ENCODE measurements at places on chromosomes 6 and 20.

DNA sequence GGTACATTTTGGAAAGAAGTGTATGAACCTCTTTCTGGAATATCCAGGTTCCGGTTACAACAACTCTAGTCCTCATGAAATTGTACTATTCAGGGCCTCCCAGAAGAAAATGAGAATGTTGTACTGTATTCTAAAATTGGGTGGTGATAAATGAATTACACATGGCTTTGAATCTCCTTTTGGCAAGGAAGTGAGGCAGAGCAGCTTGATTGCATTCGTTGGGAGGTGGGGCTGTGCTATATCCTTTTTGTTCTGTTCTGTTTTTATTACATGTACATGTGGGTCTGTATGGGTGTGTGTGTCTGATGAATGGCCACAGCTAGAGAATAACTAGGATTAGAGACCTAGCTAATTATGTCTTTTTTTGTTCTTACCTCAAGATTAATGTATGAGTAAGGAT is 37.8 kb upstream of the SNRPB2 start:
- DNase-seq, result no peak

DNA sequence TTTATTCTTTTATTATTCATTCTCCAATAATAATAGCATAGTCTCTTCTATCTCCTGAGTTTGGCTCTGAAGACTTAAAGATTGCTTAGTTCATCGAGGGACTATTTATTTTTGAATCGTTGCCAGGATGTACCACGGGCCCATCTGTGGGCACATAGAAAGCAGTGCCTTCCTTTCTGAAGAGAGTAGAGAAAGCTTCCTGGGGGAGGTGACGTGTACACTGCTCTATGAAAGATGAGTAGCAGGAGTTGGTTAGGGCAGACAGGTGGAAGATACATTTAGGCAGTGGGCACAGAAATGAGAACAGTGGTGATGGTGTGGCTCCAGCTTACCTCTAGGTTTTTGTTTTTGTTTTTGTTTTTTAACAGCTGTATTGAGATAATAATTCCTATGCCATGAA is 98.4 kb downstream of the CDKAL1 start:
- no peak for DNase-seq

- DNase-seq, result no peak
Measured at GRCh38 chr6:116663308-116663707, 5.3 kb downstream of the ZUP1 start.

- DNase-seq, result peak; percentile 32
Measured at GRCh38 chr6:160462551-160463109, 114.5 kb downstream of the SLC22A3 start.

DNA sequence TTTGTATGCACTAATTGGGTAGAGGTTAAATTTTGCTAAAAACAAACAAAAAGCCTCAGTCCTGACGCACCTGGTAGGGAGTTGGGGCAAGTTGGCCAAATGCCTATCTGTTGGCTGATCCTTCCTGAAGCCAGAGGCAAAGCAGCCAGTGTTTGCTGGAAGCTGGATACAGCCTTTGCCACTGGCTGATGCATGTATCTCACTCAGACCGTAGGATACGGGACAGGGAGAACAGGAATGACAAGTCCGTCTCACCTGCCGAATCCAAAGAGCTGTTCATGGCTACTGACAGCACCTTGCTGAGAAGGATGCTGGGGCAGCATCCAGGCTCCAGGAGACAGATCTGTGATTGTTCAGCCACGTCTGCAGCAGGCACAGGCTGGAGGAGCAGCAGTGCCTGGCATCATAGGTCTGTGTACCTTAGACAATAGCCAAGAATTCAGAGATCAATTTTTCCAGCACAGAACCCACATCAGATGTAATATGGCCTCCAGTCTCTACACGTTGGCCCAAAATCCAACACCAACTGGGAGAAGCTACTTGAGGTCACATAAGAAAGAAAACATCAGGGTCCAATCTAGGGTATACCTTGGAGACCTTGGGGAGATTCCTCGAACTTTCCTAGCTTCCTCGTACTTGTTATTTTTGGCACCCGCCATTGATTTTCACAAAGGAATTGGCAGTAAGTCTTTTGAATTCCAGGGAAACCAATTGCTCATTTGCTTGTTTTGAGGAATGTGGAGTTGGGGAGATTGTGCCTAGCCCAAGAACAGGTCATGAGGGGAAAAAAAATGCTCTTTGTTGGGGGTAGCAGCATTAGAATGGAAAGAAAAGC is 108.5 kb upstream of the ARMC2 start:
- no peak for DNase-seq

DNA sequence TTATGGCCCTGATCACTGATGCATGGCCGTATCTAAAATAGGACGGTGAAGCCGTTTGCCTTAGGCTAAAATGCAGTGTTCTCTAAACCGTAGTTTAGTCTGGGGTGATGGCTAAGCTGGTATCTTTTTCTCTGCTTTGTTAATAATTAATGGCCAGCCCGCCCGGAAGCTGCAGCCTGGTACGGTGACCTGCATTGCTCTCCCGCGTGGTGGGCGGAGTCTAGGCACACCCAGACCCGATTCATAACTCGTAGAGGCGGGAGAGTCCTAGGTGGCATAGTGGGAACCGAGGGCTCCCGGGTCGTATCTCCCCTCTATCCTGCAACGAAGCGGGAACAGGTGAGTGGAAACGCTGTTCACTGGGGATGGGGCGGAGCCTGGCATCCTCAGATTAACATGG is 5.5 kb downstream of the CDH4 start:
- no peak for DNase-seq

- no peak for DNase-seq
Measured at GRCh38 chr20:20130399-20130798, 78.1 kb downstream of the CFAP61 start.

DNA sequence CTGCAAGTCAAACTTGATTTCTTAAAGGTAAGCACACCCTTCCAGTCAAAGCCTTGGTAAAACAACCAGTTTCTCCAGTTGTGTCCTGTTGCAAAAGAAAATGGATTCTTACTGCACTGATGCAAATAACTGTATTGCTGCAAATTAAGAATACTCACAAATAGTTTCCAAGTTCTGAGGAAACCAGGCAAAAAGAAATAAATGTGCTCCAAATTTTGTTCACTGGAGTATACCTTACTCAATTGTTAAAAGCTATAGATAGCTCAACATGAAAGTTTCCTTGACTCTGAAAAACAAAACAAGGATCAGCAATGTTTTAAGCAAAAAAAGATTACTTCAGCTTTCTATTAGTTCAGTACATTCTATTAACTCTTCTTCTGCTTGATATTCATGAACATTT is 75.2 kb downstream of the SLC16A10 start:
- DNase-seq, result no peak

DNA sequence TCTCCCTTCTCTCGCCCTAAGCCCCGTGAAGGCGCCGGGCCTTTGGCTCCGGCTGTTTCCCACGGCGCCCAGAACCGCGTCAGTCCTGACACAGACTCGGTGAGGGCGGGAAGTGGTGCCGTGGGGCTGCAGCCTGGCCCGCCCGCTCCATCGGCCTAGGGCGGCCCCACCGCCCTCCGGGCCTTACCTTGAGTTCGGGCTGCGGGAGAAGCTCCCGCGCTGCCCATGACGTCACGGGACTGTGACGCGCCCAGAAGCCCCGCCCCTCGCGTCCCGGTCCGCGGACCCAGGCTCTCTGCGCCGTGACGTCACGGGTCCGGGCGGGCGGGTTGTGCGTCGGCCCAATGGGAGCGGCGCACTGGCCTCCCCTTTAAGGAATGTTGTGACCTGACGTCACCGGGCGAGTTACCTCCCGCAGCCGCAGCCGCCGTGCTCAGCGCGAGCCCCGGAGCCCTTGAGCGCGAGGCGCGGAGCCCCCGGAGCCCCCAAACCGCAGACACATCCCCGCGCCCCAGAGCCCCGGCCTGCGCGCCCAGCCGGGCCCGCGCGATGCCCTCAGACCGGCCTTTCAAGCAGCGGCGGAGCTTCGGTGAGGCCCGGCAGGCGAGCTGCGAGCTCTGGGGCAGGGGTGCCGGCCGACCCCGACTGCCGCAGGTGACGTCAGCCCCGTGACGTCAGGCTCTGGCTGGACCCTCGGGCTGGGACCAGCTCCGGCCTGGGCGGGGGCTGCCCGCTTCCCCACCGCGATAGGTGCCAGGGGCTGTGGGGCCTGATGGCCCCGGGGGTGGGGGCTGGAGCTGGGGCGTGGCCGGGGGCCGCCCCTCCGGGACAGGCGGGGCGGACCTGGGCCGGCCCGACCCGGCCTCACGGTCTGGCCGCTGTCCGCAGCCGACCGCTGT is at the start of gene MAP1LC3A:
MAP1LC3A (plus strand) TSS at position 399 of the 899 bp plus-strand sequence; CDS start at position 550, 151 bp downstream.
- DNase-seq, result peak; percentile 92

- DNase-seq, result no peak
Measured at GRCh38 chr20:55417836-55418235, 587.5 kb downstream of the CBLN4 start.

DNA sequence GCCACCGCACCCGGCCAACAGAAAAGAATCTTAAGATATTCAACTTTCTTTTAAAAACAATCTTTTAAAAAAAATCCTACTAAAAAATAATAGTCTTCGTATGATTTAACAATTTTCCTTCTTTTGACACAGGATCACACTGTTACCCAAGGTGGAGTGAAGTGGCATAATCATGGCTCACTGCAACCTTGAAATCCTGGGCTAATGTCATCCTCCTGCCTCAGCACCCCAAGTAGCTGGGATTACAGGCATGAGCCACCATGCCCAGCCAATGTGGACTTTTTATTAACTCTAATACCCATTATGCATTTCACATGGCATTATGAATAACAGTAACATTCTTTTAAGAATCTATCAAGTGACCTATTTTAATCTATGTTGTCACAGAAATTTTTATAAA is 20.8 kb downstream of the RBM39 start:
- no peak for DNase-seq

DNA sequence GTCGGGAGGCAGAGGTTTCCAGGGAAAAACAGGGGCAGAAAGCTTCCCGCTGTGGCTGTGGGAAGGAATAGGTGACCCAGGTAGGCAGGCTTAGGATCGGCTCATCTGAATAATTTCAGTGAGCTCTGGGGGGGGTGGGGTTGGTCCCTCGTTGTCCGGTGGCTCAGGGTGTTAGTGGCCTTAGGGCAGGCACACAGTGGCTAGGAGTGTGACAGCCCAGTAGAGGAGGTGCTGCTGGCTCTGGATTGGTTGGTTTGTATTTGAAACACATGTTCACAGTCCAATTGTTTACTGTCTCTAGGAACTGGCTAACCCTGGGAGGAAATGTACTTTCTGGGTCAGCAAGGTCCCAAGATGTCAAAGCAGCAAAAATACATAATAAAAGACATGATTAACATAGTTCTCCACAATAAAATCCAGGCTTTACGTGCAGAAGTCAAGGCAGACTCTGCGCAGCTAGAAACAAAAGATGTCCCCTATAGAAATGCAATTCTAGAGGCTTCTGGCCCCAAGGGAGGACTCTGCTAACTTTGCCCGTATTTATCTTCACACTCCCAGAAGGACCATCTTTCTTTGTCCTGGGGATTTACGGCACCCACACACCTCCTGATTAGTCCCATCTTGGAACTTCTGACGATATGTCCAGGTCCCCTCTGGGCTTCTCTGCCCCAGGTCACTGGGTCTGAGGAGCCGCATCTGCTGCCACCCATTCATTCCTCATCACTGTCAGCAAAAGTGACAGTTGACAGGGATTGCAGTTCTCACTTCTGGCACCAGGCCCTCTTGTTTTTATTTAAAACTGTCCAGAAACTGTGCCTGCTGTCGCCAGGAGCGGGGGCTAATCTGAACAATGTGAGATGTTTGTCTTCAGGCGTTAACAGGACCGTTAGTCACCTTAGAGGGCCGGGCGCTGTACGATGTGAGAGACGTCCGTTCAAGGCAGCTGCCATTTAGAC is 18.7 kb downstream of the MOCS3 start:
- DNase-seq, result no peak

GRCh38 chr20:20253744-20254330 is 114.1 kb upstream of the INSM1 start:
- no peak for DNase-seq
